ENCODE measurements at places on chromosomes 12 and 14.

DNA sequence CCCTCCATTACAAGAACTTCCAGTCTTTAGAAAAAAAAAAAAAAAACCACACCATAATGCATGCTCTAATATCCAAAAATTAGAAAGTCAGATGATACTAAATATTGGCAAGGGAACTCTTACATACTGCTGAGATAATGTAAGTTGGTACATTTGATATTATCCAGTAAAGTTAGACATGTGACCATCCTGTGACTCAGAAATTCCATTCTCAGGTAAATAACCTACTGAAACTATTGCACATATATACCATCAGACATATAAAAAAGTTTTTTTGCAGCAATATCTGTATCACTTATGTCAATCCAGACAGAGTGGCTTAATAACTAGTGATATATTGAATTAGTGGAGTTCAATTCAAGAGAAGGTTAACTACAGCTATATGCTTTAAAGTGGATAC is 63.5 kb downstream of the KITLG start:
- DNase-seq = no peak

- no peak for DNase-seq
These were observed 7.8 kb downstream of the FOXA1 start for GRCh38 chr14:37587131-37587803.

GRCh38 chr12:96368233-96368632 is 32.0 kb downstream of the CDK17 start:
- no peak for DNase-seq

- DNase-seq = no peak
These were observed 399.2 kb downstream of the IPO8 start for GRCh38 chr12:30296486-30296885.

DNA sequence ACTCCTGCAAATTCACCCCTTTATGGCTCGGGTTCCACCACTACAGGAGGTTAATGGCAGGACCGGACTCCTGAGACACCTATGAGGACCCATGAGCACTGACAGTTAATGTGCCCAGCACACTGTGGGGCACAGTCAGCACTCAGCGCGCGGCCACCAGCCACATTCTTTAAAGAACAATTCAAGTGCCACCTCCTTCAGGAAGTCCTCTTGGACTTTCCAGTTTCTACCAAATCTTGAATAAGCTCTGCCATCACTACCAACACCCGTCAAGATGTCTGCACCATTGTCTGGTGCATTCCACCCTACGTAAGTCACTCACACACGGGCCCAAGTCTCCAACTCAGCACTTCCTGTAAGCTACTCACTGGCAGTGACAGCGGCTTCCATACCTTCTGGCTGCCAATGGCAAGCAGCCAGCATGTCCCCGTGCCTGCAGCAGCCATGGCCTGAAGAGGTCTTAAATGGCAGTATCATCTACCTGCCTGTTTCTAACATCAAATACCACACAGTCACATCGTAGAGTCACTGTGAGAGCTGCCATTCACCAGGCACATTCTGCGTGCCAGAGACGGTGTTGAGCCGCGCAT is 48.5 kb downstream of the CDC42BPB start:
- DNase-seq = no peak

DNA sequence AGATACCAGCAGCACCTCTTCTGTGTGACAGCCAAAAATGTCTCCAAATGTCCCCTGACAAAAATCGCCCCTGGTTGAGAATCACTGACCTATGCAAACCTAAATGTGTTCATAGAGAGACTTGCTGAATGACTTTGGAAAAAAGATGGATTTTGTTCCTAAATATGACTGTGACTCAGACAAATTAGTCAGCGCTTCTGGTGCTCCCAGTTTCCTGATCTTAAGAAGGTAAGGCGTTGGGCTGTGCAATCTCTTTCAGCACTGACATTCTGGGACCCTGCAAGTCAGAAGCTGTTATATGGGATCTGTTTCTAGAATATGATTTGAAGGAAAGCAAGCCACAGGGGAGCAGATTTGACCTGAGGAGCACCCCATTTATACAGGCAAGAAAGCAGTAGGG is 90.6 kb upstream of the PWP1 start:
- DNase-seq = no peak

DNA sequence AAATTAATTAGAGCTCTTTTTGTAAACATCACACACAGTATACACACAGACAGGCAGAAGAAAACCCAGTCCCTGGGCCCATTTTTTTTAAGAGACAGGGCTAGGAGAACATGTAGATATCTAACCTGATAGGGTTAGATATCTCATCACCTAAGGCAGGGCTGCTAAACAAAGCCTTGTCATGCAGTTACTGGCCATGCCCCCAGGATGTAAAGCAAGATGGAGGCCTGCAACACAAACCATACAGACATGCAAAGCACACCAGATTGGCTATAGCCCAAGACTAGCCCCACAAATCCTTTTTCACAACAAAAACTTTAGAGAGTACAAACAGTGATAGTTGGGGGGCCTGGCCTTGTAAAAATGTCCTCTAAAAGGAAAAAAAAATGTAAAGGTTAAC is 20.5 kb downstream of the CLEC2A start:
- DNase-seq = no peak

DNA sequence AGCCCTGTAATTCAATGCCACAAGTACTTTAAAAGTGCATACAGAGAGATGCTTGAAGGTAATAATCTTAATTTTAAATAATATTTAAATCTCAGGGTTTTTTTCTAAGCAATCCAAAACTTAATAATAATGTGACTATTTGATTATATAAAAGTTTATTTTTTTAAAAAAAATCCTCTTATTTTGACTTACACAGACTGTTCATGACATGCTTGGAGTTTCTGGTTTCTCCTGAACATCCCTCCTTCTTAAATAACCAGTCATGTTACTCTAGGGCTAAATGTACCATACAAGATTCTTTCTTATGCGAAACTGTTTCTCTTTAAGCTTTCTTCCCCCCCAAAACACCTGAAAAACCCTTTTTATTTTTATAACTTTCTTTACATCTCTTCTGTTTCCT is 58.2 kb upstream of the SLC2A13 start:
- no peak for DNase-seq

DNA sequence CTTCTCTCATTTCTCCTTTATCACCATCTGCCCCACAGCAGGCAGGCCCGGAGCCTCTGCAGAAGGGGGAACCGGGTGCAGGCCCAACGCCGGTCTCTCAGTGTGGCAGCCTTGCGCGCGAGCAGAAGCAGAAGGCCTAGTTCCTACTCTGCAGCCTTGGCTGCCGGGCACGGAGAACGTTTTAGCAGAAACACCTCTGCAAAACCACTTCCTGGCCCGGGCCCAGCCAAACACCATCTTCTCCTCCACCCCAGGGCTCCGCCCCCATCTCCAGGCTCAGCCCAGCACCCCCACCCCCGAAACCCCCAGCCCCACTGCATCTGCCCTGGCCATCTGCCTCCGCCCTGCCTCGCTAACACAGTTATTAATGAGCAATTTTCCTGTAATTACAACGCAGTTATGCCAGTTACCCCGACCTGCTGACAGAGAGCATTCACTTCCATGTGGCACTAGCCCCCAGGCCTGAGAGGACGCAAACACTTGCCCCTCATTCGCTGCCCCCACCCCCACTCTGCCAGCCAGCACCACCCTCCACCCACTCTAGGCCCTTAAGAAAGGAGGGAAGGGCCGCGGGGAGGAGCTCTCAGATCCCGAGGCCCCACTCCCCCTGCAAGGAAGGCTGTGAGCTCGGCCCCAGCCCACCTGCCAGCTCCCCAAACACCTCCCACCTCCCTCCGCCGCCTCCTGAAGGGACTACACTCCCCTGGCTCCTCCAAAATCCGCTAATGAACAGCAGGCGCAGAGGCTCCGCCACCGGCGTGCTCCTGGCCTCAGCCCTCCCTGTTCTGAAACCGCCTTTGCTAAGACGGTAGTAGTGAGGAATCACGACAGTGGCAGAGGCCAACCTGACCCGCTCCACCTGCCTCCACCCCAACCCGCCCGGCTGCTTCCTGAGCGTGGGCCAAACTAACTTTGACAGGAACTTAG is 44.7 kb upstream of the FBRSL1 start:
- DNase-seq = peak; percentile 41

DNA sequence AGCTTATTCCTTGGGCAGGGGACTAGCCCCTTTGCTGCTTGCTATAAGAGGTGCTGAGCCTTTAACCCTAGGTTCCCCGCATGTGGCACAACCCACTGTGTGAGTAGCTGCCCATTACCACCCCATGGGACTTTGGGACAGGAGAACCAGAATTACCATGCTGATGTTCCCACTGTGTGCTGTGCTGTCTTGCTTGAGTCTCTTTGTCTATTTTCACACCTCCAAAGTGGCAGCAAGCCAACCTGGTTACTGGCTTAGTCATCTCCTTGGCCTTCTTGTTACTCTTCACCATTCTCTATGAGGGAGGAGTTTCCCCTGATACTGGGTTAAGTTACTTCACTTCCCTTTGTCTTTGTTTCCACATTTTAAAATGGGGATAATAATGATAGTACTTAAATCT is 73.4 kb upstream of the ETV6 start:
- no peak for DNase-seq

- no peak for DNase-seq
These were observed 208.4 kb downstream of the PPM1H start for GRCh38 chr12:62726471-62726980.

DNA sequence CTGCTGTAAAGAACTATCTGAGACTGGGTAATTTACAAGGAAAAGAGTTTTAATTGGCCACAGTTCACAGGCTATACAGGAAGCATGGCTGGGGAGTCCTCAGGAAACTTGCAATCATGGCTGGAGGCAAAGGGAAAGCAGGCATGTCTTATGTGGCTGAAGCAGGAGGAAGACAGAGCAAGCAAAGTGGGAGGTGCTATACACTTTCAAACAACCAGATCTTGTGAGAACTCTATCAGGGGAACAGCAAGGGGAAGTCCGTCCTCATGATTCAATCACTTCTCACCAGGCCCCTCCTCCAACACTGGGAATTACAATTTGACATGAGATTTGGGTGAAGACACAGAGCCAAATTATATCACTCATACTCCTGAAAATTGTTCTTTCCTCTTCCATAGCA is 109.5 kb upstream of the PKP2 start:
- DNase-seq = no peak

DNA sequence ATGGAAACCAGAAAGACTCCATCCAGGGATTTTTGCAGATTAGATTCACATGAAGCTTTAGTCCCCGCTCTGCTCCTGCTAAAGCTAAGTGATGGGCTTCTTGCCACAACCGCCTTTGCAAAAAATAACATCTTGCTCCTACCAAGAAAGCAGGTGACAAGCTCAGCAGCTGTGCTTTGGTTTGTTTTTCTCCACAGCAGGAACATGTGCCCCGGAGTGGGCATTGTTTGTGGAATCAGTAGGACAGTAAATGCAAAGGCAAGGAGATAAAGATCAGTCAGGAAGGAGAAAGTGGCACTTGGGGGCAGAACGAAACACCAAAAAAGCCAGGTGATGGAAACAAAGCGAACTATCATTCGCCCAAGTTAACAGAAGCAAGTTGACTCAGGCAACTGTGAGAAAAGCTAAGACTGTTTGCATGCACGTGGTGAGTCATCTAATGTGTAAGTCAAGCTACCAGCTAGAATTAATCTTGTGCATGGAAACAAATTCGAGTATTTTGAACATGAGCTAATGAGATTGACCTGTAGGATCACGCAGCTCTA is 165.5 kb upstream of the PLXNC1 start:
- no peak for DNase-seq

- DNase-seq = no peak
These were observed 509.9 kb downstream of the DIO2 start for GRCh38 chr14:79701371-79701770.

DNA sequence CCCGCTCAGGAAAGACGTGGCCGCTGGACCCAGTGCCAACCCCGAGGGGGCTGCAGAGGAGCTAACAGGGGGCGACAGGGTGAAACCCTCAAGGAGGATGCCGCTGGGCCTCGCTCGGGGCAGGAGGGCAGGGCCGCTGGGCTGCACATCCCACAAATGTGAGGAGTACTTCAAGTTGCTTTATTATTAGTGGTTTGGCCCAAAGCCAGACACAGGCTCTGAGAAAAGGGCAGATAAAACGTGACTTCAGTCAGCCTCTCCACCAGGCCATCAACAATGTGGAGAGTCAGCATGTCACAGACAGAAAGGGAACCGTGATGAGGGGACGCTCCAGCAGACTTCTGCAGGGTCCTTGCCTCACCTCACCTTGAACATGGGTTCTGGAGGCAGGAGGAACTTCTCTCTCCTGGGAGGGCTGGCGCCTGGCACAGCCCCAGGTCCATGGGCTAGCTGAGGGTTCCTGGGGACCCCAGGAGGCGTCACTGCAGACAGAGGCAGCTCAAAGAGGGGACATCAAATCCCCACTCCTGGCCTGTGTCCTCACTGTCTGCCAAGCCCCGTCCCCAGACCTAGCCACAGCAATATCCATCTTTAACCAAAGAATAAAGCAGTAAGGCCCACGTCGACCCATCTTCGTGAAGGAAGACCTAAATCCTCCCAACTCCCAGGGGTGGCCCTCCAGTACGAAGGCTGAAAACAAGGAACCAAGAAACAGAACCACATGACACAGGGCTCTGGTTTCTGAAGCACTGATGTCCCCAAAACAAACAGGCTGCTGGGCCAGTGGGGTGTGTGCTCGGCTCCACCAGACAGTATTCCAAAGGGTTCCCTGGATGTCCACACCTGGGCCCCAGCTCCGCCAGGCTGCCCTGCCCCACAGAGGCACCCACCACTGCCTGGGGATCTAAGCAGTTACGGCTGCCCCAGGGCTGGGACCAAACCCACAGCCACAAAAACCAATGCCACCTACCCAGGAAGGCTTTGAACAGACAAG is 35.1 kb downstream of the CCDC85C start:
- no peak for DNase-seq

DNA sequence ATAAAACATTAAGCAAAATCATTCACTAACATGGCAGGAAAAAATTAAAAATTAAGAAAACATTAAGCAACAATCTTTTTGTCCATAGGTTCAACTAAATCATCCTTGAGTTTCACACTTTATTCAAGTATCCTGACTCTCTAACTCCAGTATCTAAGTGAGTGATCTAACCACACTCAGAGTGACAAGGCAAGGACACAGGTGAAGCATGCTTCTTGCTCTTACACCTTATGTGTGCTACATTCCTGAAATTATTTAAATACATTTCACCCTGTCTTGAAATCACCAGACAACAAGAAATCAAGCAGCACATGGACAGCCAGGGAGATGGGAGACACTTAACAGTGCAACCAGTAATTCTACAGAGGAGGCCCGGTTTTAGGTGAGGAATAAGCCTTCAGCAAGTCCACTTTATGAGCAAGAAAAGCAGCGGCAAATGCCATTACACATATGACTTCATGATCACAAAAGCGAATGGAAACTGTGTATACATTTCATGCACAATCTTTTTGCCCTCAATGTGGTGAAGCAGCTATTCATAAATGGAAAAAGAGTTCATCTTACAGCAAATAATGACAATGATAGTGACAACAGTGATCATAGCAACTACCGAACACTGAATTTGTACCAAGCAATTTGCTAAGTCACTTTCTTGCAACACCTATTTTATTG is 37.4 kb downstream of the PHLDA1 start:
- peak; percentile 71 for DNase-seq
